ENCODE measurements at places on chromosomes 1 and 21.
A peak's percentile ranks its signal among the peaks of the same experiment; 100 is the strongest.

DNA sequence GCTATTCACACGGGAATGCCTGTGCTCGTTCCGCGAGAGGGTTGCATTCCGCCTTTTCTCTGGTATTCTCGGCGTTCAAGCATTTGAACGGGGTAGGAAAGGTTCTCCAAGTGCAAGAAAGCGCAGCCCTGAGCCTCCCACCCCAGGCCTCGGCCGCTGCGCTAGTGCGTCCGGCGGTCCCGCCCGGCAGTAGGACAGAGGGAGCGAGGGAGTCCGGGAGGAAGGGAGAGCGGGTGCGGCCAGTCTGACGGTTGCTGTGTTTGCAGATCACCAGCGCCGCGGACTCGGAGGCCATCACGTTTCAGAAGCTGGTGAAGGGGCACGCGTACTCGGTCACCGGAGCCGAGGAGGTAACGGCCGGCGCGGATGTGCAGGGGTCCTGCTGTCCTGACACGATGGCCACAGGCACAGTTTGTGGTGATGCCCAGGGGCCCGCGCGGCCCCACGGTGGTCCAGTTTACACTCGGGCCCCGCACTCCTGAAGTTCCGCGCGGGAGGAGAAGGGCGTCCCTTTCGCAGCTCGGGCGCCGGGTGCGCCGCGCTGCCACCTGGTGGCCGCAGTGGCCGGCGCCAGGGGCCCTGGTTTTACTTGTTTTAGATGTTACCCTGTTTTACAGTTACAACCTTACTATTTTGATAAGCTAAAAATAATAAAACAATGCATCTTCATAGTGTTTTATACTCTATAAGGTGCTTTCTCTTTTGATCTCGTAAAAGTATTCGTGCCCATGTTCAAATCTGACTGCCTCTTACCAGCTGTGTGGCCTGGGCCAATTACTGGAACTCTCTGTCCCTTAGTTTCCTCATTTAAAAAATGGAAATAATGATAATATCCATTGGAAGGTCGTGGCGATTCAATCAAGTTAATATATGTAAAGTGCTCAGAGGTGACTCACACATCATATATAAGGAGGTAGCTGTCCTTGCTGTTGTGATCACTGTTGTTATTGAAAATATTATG, 36.7 kb downstream of the CAPN2 start:
- DNase-seq: peak; percentile 50

GRCh38 chr21:28445141-28445830, 547.4 kb downstream of the LTN1 start:
- no peak for DNase-seq

GRCh38 chr1:199898654-199899053, 128.9 kb upstream of the NR5A2 start:
- DNase-seq: no peak

DNA sequence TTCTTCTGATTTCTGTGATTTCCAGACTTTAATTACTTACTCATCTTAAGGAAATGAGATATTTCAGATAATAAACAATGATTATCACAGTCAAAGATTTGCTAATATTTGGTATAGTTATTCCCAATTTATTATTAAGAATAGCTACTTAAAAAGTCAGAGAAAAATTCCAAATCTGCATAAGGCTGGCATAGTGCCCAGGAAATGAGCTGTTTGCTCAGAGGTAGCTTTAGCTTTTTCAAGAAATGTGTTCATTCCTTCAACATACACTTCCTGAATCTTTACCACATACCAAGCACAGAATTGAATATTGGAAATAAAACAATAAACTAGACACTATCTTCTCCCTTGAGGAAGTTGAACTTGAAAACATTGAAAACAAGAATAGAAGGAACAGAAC, 44.3 kb upstream of the KCNK1 start:
- DNase-seq: no peak

DNA sequence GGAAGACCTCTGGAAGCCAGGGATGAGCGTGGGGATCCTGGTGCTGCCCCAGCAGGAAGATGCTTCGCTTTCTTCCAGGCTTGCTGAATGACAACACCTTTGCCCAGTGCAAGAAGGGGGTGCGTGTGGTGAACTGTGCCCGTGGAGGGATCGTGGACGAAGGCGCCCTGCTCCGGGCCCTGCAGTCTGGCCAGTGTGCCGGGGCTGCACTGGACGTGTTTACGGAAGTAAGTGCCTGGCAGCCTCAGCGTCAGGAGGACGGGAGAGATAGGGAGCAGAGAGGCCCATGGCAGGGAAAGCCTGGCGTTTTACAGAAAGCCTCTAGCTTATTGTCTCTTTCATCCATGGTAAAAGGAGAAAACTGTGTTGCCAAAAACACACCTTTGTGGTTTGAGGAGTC, 23.5 kb downstream of the PHGDH start:
- DNase-seq: no peak

GRCh38 chr1:39317910-39318633, 113.6 kb downstream of the MACF1 start:
- DNase-seq: no peak

GRCh38 chr1:43318831-43319230, 18.0 kb downstream of the TIE1 start:
- DNase-seq: no peak

GRCh38 chr1:14929547-14930246, 223.8 kb upstream of the TMEM51 start:
- DNase-seq: no peak

GRCh38 chr1:116476321-116476720, 94.5 kb downstream of the CD58 start:
- no peak for DNase-seq

GRCh38 chr1:61887076-61887867, 145.0 kb downstream of the PATJ start:
- DNase-seq: no peak

- no peak for DNase-seq
Observed at GRCh38 chr1:99643021-99643779, 2.7 kb upstream of the PALMD start.

DNA sequence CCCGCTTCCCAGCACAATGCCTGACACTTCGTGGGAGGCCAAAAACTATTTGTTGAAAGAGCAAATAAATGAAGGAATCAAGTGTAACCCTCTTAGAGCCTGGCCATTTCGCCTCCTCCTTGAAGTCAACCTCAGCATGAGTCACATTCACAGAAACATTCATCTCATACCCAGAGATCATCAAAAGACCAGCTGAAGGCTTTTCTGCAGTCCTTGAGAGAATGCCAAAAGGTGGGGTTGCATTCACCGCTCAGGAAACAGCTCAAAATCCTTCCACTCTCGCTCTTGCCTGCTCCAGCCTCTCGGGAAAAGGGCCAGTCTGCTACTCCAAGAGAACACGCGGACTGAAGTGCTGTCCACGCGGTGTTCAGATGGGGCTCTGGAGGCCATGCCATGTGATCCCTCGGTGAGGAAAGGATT, 90.0 kb downstream of the VWA5B1 start:
- no peak for DNase-seq

- DNase-seq: no peak
Observed at GRCh38 chr1:66278260-66279021, 255.5 kb upstream of the SGIP1 start.

Measured in stimulated activated CD4-positive, alpha-beta T cell treated with anti-CD3 and anti-CD28 coated beads, Interleukin-15, amount 100 ng/mL, for 48 hours (primary cell).